Effector memory CD8-positive, alpha-beta T cell (primary cell): ENCODE measurements at places on chromosomes 3 and 15.

DNA sequence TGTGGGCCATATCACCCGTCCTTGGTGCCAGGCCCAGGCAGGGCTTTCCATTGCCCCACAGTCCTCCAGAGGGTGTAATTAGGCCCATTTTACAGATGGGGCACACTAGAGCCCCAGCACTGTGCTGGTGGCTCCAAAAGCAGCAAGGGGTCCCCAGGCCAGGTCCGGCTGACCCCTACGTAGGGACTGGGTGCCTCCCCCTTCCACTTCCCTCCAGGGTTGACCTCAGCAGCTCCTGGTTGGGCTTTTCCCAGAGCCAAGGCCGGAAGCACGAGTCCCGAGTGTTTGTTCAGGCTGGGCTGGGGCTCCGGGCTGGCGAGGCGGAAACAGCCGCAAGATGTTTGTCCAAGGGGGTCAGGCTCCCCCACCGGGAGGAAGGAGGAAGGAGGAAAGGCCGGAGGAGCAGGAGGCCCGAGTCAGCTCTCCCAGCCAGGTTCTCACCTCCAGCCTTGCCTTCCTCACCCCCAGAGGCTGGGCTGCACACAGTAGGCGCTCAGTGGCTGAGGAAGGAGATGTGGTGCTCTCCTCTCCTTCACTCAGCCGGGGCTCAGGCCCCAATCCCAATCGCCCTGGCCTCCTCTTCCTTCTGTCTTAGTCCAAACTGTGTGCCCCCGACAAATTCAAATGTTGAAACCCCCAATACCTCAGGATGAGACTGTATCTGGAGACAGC, 17.1 kb upstream of the PLXND1 start:
- no peak overlapping the region for H3K27ac ChIP-seq
- peaks cover 4% of the 10 kb centered on the region for H3K27me3 ChIP-seq
- peaks cover 3% of the 10 kb centered on the region for H3K36me3 ChIP-seq
- H3K4me3 ChIP-seq: no peak overlapping the region
- no peak for DNase-seq
- H3K4me1 ChIP-seq: peaks cover 23% of the 10 kb centered on the region

DNA sequence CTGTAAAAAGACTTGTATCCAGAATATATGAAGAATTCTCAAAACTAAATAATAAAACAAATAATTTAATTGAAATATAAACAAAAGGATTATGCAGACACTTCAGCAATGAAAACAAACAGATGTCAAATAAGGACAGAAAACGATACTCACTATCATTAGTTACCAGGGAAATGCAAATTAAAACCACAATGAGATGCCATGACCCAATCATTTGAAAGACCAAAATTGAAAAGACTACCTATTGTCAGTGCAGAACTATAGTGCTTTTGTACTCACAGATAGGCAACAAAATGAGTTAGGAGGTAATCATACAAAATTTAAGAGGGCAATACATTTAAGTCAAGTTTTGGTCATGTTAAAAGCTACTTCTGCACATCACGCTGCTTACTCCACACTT, 31.6 kb upstream of the OR5K4 start:
- H3K36me3 ChIP-seq: no peaks in the 10 kb centered on the region
- no peaks in the 10 kb centered on the region for H3K4me1 ChIP-seq
- no peaks in the 10 kb centered on the region for H3K27me3 ChIP-seq

DNA sequence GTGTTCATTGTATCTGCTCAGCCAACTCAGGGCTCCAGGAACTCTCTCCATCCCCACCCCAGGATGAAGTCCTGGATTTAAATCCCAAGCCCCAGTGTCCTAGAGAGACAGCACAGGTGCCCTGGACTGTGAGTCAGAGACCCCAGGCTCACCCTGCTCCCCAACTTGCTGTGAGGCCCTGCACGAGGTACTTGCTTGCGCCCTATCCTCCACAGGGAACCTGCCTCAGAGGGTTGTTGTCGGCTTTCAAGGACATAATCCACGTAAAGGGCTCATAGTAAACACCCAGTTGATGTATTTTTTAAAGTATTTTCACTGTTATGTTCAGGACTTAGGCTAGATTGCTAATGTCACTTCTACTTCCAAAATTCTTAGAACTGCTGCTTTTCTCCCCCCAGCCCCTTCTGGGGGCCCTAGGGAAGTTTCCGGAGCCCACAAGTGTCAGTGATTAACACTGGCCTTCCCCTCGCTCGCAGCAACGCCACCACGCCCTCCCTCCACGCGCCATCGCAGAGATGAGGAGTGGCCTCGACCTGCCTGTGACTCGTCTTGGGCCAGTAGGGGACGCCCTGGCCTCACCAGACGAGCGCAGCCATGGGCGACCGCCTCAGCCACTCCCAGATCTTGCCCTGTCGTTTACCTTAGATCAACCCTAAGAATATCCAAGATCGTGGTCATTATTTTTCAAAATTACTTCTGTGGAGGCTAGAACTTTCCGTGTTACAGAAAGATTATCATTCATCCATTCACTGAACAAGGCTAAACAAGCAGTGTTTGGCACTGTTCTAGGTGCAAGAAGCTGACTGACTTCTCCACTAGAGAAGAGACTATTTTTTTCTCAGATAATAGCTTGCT, 6.0 kb upstream of the SRP14 start:
- peaks cover 12% of the 10 kb centered on the region for H3K36me3 ChIP-seq
- peak overlapping the region; percentile 70 for H3K4me3 ChIP-seq
- peak overlapping the region; percentile 87 for H3K27ac ChIP-seq

- no peak overlapping the region for H3K4me3 ChIP-seq
- DNase-seq: no peak
- no peaks in the 10 kb centered on the region for H3K27me3 ChIP-seq
- no peaks in the 10 kb centered on the region for H3K36me3 ChIP-seq
These were observed 318.1 kb upstream of the WNT5A start for GRCh38 chr3:55805169-55805568.

DNA sequence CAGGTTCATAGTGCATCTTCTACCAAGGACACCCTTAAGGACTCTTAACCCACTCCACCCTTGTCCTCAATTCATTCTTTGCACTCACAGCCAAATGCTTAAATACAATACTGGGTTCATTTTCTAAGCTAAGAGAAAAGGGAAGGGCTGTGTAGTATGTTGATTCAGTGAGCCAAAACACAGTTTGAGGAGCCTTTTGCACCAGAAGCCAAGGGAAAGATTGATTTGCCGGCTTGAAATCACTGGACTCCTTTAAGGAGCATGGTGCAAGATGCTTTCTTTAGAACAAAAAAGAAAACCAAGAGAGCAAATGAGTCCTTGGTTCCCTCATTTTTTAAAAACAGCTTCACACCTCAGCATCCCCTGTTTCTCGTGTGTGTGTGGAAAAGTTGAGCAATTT, 47.8 kb downstream of the BOC start:
- no peak overlapping the region for H3K27ac ChIP-seq
- DNase-seq: no peak
- no peak overlapping the region for H3K4me3 ChIP-seq
- H3K27me3 ChIP-seq: peaks cover 36% of the 10 kb centered on the region

DNA sequence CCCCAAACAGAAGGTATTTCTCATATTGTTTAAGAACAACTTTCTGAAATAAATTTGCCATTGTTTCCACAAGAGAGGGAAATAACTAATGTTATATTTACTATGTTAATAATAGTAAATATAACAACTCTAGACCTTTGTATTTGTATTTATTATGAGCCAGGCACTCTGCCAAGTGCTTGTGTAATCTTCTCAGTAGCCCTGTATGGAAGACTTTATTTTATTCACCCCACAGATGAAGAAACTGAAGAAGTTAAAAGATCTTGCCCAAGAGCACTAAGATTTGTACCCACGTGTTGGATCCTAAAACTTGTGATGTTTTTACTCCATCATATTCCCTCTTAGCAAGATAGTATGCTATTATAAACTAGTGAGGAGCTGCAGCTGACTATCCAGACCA, 12.0 kb upstream of the GNB4 start:
- H3K4me3 ChIP-seq: no peak overlapping the region
- no peak overlapping the region for H3K27ac ChIP-seq
- no peak for DNase-seq

- H3K27me3 ChIP-seq: peaks cover 47% of the 10 kb centered on the region
- DNase-seq: no peak
- no peaks in the 10 kb centered on the region for H3K36me3 ChIP-seq
- H3K4me3 ChIP-seq: peak overlapping the region; percentile 60
- no peak overlapping the region for H3K27ac ChIP-seq
These were observed 29.8 kb downstream of the PLA1A start for GRCh38 chr3:119627461-119627860.

DNA sequence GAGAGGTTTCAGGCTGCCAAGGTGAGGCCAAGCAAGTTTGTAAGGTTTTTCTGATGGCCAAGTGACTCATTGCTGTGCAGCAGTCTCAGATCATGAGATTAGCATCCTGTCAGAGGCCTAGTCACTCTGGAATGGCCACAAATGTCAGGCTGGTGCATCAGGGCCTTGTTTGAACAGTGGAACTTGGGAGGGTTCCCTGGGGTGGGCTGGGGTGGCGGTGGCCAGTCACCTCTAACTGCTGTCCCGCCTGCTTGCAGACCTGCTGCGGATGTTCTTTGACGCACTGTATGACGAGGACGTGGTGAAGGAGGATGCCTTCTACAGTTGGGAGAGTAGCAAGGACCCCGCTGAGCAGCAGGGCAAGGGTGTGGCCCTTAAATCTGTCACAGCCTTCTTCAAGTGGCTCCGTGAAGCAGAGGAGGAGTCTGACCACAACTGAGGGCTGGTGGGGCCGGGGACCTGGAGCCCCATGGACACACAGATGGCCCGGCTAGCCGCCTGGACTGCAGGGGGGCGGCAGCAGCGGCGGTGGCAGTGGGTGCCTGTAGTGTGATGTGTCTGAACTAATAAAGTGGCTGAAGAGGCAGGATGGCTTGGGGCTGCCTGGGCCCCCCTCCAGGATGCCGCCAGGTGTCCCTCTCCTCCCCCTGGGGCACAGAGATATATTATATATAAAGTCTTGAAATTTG, 2.8 kb upstream of the FAM131A start:
- peak; percentile 26 for DNase-seq
- H3K27me3 ChIP-seq: no peaks in the 10 kb centered on the region
- peaks cover 56% of the 10 kb centered on the region for H3K36me3 ChIP-seq
- peak overlapping the region; percentile 20 for H3K4me3 ChIP-seq
- H3K4me1 ChIP-seq: peaks cover 36% of the 10 kb centered on the region
- peak overlapping the region; percentile 73 for H3K27ac ChIP-seq

DNA sequence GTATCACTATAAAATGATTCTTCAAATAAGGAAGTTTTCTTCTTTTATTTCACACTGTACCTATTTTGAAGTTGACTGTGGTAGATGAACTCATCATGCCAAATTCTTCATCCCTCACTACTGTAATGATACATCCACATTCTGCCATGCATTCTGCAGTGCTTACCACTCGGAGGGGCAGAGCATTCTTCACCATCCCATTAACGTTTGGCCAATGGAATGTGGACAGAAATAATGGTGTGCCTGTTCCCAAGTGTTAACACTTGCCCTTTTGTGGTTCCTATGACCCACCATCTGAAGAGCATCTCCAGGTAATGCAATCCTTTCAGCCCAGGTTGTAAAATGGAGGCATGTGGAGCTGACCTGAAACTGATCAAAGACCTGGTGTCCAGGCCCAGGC, 18.6 kb downstream of the GOLIM4 start:
- DNase-seq: no peak
- H3K27me3 ChIP-seq: no peaks in the 10 kb centered on the region
- H3K4me3 ChIP-seq: no peak overlapping the region
- H3K27ac ChIP-seq: no peak overlapping the region

GRCh38 chr3:118778201-118778600, 256.4 kb downstream of the IGSF11 start:
- H3K27me3 ChIP-seq: peaks cover 7% of the 10 kb centered on the region
- H3K27ac ChIP-seq: no peak overlapping the region
- no peak overlapping the region for H3K4me3 ChIP-seq
- H3K4me1 ChIP-seq: no peaks in the 10 kb centered on the region
- H3K36me3 ChIP-seq: no peaks in the 10 kb centered on the region
- no peak for DNase-seq

GRCh38 chr3:56591262-56591661, 34.3 kb downstream of the CCDC66 start:
- peaks cover 3% of the 10 kb centered on the region for H3K36me3 ChIP-seq
- H3K4me1 ChIP-seq: peaks cover 21% of the 10 kb centered on the region
- no peak overlapping the region for H3K4me3 ChIP-seq
- H3K27me3 ChIP-seq: no peaks in the 10 kb centered on the region
- no peak for DNase-seq
- peak overlapping the region; percentile 76 for H3K27ac ChIP-seq

- no peaks in the 10 kb centered on the region for H3K27me3 ChIP-seq
- peak overlapping the region; percentile 83 for H3K27ac ChIP-seq
- H3K36me3 ChIP-seq: peaks cover 18% of the 10 kb centered on the region
- DNase-seq: no peak
- H3K4me3 ChIP-seq: peak overlapping the region; percentile 58
- H3K4me1 ChIP-seq: peaks cover 35% of the 10 kb centered on the region
These were observed 68.4 kb downstream of the CRTC3 start for GRCh38 chr15:90598031-90598577.

DNA sequence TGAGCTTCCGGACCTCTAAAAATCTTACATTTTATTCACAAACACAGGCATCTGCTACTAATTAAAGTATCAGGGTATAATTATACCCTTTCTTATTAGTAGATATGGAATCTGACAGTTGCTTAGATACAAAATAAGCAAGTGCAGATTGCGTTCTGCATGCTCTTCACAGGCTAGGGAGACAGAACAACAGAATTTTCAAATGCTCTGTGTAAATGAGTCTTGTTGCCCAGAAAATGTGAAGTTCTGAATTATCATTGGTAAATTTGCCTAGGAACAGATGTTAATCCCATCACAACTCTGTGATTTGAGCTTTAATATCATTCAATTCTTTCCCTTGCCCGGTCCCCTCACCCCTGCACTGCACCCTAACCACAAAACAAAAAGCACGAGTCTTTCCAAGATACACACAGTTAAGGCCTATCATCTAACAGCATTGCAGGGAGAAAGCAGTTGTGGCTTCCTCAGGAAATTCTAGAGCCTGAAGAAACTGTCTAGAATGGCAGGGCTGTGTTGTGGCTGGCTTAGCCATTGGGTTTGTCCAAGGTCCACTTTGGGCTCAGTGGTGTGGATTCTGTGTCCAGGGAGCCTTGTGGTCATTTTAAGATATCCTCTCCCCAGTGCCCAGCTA, 119.8 kb downstream of the PDCD6IP start:
- no peak overlapping the region for H3K27ac ChIP-seq
- H3K27me3 ChIP-seq: peaks cover 11% of the 10 kb centered on the region
- H3K36me3 ChIP-seq: no peaks in the 10 kb centered on the region
- no peak overlapping the region for H3K4me3 ChIP-seq
- H3K4me1 ChIP-seq: peaks cover 5% of the 10 kb centered on the region

DNA sequence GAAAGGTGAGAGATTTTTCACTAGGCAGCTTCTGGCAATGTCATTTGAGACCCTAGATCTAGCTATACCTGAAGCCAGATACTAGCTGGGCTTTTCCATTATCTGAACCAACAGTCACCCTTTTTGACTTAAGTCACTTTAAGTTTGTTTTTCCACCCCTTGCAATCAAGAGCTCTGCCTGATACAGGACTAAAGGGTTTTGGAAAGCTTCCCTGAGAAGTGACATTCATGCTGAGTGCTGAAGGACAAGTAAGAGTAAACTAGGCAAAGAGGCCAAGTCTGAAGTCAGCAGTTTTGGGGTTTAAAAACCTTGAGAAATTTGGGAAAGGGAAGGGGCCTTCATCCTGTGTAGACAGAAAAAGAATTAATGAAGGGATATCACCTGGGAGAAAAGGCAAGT, 27.1 kb upstream of the CCDC174 start:
- no peak overlapping the region for H3K4me3 ChIP-seq
- H3K27me3 ChIP-seq: peaks cover 24% of the 10 kb centered on the region
- H3K4me1 ChIP-seq: no peaks in the 10 kb centered on the region
- no peaks in the 10 kb centered on the region for H3K36me3 ChIP-seq
- DNase-seq: no peak
- H3K27ac ChIP-seq: no peak overlapping the region
